ENCODE measurements at places on chromosomes 12 and 14.

DNA sequence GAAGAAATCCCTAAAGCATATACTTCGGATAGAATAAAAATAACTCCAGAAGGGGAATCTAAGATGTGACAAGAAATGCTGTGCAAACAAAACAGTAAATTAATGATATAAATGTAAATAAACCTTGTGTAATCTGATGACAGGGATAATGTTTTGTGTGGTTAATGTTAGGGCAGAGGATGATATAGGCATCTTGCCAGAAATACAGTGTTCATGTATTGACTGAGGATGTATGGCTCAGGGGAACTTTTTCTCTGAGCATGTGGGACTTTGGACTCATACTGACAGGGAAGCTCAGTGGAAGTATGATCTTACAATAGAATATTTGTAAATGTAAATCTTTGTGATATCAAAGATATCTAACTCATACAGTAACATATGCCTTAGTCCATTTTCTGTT, 420.2 kb downstream of the TMTC2 start:
- no peak for DNase-seq

GRCh38 chr12:60148109-60148508, 552.3 kb downstream of the SLC16A7 start:
- DNase-seq = peak; percentile 92

DNA sequence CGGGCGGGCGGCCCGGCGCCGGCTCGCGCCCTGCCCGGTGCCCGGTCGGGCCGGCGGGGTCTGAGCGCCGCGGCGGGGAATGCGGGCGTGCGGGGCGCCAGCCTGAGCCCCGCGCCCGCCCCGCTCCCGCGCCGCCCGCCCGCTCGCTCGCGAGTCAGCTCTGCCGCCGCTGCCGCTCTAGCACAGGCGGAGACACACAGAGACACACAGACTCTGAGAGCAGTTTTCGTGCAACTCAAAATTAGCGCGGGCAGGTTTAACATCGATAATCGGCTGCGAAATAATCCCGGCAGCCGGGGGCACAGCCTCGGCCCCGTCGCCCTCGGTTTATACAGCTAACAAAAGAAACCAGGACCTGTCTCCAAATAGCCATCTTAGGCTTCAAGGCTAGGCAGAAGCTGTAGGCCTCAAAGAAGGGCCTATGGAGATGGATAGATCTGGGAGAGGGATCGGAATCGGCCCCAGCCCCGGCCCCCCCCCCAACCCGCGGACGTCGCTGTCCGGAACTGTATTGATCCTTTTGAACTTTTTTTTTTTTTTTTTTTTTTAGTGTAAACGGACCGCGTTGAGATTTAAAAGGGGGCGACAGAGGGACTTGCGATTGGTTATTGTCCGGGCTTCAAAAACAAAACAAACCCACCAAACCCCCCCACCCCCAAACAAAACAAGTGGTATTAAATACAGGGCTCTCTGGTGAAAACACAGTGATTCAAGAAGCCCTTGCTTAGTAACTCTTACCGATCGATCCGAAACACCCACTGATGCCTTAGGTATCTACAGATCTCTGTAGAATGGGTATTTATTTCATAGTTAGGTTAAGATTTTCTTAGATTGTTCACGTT, 1.1 kb downstream of the ARID2 start:
- peak; percentile 33 for DNase-seq

DNA sequence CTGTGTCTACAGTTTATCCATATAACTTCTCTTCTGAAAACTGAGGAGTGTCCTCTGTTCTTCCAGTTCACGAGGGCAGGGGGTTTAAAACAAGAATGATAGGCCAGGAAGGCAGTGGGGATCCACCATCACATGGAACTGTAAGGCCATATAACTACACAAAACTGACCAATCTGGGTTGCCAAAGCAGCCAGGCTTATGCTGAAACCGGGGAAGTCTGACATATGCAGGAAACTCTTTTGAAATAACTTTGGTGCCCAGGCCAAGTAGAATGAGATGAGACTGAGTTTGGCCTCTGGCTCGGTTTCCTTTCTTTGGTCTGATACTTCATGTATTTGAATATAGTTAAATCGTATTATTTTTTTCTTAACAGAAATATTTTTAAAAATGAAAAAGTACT, 18.0 kb upstream of the ATF1 start:
- no peak for DNase-seq

DNA sequence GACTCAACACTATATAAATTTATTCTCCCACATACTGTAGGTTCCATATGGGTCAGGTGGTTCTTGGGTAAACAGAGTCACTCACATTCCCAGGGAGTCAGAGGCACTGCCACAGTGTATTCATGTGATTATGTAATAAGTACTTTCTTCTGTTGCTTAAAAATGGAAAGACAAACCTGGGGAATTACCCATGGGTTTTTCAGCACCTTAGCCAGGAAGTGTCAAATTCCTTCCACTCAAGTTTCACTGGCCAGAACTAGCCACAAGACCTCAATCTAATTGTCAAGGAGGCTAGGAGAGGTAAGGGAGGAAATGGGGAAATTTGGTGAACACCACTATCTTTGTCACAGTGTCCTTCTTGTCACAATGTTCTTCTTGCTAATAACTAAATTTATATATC, 333.2 kb upstream of the MDGA2 start:
- no peak for DNase-seq

DNA sequence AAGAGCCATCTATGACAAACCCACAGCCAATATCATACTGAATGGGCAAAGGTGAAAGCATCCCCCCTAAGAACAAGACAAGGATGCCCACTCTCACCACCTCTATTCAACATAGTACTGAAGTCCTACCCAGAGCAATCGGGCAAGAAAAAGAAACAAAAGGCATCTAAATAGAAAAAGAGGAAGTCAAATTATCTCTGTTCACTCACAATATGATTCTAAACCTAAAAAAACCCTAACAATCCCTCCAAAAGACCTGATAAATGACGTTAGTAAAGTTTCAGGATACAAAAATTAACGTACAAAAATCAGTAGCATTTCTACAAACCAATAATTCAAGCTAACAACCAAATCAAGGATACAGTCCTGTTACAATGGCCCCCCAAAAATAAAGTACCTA, 26.9 kb downstream of the MDM1 start:
- no peak for DNase-seq

GRCh38 chr12:3436461-3437065, 54.4 kb upstream of the PRMT8 start:
- no peak for DNase-seq

- no peak for DNase-seq
Observed at GRCh38 chr14:54834727-54835126, 67.9 kb downstream of the GCH1 start.

DNA sequence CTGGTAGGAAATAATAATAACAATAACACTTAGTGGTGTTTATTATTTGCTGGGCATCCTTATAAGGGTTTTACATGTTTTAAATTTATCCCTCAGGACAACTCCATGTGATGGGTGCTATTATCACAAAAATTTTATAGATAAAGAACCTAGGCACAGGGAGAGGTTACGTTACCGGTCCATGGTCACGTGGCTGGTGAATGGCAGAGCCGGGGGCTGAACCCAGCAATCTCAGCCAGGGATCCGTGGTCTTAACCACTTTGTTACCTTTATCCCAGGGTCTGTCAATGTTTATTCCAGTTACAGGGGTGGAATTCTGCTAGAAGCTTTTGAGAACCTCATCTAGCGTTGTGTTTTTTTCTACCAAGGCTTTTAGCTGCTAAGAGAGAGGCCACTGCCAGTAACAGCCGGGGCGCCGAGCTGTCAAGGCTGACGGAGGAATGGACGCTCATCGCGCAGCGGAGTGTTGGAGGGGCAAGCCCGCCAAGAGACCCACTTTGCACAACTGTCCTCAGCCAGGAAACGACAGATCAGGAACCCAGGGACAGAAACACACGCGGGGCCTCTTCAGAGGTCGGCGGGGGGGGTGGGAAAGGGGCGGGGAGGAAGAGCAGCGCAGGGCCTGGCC, 418 bp downstream of the AMN1 start:
- peak; percentile 26 for DNase-seq

DNA sequence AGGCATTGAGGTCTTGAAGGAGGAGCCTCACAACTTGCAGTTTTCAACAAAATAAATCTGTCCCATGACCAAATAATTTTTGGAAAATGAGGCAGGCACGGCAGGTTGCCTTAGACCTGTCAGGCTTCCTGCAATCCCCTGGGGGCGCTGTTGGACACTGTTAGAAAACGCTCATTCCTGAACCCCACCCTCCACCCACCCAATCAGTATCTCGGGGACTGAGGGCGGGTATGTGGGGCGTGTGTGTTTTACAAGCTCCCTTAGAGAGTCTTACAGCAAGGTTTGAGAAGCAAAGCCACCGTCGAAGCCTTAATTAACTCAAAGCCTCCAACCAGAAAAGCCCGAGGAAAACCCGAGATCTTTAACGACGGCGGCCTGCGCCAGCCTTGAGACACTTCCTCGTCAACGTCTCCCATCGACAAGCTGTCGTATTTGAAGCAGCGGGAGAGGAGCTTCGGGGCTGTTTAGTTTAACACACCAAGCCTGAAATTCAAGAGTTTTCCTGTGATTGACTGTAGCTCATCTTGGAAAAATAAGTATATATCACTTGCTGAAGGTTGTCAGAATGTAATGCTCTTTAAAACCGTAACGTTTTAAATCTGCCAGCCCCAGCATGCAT, 123.0 kb downstream of the GLT1D1 start:
- no peak for DNase-seq

DNA sequence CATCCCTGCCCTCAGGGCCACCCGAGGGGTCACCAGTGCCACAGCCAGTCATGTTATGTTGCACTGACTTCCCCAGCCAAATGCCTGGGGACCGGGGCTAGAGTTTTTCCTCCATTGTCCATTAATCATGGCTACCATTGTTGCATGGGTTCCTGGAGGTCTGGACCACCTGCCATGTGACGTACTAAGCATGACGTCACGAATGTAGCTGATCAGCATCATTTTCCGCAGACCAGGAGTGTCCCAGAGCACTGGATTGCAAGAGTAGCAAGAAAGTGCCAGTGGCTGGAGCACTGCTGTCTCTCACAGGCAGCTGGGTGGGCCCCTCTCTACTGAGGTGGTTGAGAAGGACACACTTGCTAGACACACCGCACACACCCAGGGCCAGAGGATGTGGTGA, 6.9 kb upstream of the C14orf180 start:
- no peak for DNase-seq

GRCh38 chr12:76878099-76878898, 520 bp downstream of the CSRP2 start:
- DNase-seq = no peak

GRCh38 chr12:3666441-3666840, 86.5 kb downstream of the CRACR2A start:
- DNase-seq = no peak

DNA sequence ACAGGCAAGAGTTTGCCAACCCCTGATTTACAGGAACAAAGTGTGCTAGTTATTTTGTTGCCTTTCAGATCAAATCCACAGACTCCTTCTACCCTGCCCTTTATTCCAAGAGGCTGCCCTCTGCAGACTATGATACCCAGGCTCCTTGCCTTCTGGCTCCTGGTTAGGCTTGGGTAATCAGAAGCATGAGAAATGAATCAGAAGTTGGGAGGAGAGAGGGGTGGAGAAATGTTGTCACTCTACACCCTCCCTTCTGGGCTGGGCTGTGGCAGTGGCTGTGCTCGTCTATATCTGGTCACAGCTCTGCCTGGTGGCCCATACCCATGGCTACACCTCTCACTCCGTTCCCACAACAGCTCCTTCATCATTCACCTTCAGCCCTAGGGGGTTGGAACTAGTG, 204.6 kb upstream of the PLXNC1 start:
- DNase-seq = no peak

DNA sequence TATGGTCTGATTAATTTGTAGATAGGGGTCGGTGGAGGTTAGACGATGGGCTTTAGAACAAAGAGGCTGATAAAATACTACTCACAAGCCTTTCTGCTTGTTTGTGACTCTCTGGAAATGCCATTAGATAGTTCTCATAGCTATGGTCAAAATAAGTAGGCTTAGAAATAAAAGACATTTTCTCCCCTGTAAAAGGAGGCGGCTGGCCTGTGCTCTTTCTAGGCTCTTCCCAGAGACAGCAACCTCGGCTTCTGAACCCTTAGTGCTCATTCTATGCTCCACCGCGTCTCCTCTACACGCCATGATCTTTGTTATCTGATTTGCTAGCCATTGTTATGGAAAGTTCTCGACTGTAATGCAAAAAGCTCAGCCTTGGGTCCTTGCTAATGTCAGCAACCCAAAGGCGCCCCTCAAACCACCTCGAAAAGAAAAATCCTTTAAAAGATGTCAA, 64.5 kb downstream of the CRADD start:
- no peak for DNase-seq

- DNase-seq = no peak
Observed at GRCh38 chr14:23494223-23494622, 24.7 kb downstream of the NGDN start.

- no peak for DNase-seq
Observed at GRCh38 chr14:84323450-84323849, 1206.5 kb upstream of the FLRT2 start.

GRCh38 chr14:35285168-35286002, 6.8 kb upstream of the PSMA6 start:
- no peak for DNase-seq

DNA sequence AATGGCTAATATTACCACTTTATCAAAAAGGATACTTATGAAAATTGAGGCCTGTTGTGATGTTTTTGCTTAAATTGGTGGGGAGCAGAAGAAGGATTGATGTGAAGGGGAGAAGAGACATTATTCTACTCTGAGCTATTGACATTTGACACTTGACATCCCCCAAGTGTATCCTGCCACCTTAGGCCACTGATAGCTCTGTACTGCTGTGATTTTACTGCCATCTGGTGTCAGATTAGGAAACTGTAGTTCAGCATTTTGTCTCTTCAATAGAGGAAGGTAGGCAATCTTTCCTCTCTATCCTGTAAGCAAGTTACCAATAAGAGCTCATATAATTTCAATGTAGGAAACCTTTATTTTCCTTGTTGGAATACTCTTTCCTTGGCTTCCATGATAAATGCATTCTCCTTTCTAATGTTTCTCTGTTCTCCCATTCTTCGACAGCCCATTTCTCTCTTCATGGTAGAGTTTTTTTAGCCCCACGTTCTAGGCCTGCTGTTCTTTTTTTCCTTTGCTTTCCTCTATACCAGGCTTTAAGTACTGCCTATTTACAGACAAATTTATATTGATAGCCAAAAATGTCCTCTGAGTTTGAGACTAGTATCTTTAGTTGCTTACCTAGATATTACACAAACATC, 46.3 kb downstream of the PPHLN1 start:
- DNase-seq = peak; percentile 23

- DNase-seq = no peak
Observed at GRCh38 chr14:87030197-87030596, 962.8 kb downstream of the GALC start.

GRCh38 chr12:47087088-47087688, 7.4 kb upstream of the AMIGO2 start:
- no peak for DNase-seq

- no peak for DNase-seq
Observed at GRCh38 chr12:6763380-6763779, 2.8 kb upstream of the PTMS start.

DNA sequence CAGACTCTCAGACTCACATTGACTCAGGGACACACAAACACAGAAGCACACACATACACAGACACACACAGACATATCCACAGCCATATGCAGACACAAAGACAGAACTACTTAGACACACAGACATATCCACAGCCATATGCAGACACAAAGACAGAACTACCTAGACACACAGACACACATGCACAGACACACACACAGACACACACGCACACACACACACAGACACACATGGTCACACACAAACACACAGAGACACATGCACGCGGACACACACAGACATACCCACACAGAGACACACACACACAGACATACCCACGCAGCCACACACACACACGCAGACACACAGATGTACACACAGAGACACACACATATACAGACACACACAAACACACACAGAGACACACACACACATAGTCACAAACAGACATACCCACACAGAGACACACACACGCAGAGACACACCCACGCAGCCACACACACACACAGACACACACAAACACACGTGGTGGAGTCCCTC, 25.7 kb downstream of the SERPINA1 start:
- DNase-seq = no peak
